Hippocampal formation (tissue), 2 donors: ENCODE measurements at places on chromosomes 7 and 10.
A peak's percentile ranks its signal among the peaks of the same experiment; 100 is the strongest.

- no peak for DNase-seq
These were observed 61.2 kb downstream of the AHR start for GRCh38 chr7:17359610-17360009.

DNA sequence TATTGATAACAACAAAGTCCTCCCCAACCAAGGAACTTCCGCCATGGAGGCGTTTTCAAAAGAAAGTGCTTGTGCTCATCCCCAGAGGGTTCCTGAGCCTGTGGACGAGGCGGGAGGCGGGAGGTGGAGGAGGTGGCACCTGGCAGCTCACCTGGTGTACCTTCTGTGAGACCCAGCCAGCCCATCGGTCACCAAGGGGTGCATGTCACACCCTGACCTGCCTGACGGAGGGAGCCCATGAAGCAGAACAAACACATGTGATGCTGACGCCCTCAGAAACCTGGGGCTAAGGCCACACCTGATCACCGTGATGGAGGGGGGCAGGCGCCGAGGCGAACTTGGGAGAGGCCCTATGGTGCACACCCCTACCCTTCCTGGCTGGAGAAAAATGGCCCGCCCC, 458.8 kb downstream of the DNAJB6 start:
- DNase-seq = no peak

GRCh38 chr10:99872367-99873162, 90.1 kb downstream of the ABCC2 start:
- DNase-seq = no peak

- no peak for DNase-seq
These were observed 125.5 kb downstream of the SORBS1 start for GRCh38 chr10:95435548-95436279.

DNA sequence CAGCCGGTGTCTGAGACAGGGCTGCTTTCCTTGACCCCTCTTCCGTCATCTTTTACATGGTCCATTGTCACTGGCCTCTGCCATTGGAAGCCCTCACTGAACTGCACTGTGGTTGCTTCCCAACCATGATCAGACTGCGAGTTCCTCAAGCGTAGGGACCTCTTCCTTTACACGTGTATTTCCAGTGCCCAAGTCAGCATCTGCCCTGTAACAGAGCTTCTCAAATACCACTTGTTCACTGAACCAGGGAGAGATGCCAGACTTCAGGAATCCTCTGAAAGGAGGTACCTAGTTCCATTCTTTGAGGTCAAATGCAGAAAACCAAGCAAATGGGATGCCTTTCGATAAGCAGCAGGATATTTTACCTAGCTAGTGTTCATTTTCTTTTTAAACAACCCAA, 145.1 kb downstream of the NRP1 start:
- DNase-seq = no peak

- no peak for DNase-seq
These were observed 32.4 kb downstream of the ACTA2 start for GRCh38 chr10:88920198-88920597.

- DNase-seq = no peak
These were observed 41.0 kb upstream of the OIT3 start for GRCh38 chr10:72852508-72852907.

GRCh38 chr10:21514818-21515351, 10.6 kb downstream of the SKIDA1 start:
- no peak for DNase-seq

DNA sequence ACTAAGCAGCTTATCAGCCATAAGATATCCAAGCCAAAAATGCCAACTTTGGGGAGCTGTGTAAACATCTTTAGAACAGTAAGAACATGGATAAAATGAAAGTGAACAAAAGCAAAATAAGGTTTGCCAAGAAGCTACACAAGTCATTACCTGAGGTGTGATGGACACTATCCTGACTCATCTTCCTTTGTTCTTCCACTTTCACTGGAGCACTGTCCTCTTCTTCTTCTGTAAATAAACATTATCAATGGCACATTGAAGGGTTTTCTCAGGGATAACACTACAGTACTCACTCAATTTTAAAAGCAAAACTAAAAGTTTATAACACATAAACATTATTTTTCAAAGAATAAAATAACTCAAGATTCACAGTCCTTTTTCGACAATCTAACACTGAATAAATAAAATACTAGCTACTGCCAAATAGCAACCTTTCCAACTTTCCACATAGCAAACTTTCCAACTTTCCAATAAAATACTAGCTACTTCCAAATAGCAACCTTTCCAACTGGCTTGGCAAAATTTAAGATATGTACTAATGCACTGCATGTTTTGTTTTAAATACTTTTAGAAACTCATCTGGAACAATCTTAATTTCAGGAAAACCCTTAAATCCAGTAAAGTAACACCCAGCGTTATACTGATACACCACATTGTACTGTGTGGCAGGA, 174.1 kb downstream of the SKAP2 start:
- DNase-seq = no peak

GRCh38 chr10:85446827-85447226, 919.8 kb downstream of the GRID1 start:
- DNase-seq = no peak

DNA sequence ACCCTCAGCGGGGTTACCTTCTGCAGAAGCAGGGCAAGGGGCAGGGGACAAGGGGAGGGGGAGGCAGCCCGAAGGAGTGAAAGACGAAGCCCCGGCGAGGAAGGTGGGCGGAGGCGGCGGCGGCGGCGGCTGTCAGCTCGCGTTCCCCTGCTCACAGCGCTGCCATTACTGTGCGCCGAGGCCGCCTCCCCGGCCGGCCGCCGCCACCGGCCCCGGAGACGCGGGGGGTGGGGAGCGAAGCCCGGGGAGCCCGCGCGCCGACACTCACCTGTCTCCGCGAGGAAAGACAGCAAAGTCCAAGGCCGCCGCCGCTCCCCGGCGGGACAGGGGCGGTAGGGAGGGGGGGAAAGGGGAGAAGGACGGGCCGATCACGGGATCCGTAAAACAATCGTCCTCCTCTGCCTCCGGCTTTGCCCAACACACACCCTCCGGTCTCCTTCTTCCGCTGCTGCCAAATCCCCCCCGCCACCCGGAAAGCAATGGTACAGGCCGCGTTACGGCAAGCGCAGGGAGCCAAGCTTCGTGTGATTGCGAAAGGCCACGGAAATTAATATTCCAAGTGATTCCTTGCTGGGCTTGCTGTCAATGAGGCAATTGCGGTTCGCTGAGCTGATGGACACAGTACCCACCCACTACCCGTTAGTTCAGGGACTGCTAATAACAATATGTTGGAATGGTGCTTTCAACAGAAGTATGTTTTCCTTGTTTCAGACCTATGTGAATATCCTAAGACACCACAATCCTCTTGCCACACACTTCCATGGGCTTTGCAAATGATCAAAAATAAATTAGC, at the start of gene CUL2:
TSS of gene CUL2 (minus strand) at position 180 of the 793 bp plus-strand sequence. CDS start 19,024 bp downstream, outside the sequence.
- DNase-seq = peak; percentile 91

GRCh38 chr10:103915796-103916195, 2.2 kb downstream of the STN1 start:
- DNase-seq = no peak

DNA sequence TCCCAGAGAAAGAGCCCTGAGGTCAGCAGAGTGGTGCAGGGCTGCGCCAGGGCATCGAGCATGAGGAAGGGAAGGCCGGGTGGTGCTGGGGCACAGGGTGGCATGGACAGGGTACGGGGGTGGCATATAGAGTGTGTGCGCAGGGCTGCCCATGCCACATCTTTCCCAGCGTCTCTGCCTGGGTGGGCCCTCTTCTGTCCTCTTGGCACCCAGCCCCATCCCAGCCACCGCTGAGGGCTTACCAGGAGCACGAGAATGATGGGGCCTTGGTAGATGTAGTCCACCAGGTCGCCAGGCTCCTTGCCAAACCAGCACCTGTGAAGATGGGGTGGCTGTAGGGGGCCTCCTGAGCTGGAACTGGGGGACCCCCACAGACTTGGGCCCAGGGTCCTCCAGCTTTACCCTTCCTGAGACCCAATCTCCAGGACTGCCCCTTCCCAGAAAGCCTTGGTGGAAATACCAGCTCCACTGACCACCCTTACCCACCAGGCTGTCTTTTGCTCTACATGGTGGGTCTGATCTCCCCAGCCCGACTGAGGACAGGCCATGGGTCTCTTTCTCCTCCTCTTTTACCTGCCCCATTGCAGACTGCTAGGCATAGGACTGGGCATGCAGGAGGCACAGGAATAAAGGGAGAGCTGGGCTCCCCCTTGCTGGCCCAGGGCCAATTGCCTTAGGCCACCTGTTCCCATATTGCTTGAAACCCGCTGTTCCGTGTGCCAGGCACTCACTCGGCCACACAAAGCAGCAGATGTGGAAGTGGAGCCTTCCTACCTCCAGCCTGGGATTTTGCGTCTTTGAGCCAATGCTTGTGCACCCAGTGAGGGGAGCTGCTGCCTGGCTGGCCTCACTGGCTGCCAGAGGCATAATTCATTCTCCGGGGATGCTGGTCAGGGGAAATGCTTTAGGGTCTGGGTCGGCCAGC, 21.7 kb downstream of the CRHR2 start:
- no peak for DNase-seq

DNA sequence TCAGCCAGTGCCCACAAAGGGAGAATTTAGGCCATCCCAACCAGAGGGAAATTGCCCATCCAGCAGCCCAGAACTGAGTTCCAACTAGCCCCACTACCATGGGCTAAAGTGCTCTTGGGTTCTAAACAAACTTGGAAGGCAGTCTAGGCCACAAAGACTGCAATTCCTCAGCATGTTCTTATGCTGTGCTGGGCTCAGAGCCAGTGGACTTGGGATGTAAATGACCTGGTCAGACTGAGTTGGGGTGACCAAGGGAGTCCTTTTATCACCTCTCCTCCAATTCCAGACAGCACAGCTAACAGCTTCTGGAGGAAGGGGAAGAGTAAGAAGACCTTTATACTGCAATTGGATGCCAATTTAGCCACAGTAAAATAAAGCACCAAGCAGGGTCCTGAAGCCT, 607.2 kb upstream of the KCND2 start:
- no peak for DNase-seq

GRCh38 chr10:17519457-17519856, 65.1 kb upstream of the ST8SIA6 start:
- DNase-seq = no peak

- DNase-seq = no peak
These were observed 79.7 kb upstream of the LYZL2 start for GRCh38 chr10:30709229-30709628.

DNA sequence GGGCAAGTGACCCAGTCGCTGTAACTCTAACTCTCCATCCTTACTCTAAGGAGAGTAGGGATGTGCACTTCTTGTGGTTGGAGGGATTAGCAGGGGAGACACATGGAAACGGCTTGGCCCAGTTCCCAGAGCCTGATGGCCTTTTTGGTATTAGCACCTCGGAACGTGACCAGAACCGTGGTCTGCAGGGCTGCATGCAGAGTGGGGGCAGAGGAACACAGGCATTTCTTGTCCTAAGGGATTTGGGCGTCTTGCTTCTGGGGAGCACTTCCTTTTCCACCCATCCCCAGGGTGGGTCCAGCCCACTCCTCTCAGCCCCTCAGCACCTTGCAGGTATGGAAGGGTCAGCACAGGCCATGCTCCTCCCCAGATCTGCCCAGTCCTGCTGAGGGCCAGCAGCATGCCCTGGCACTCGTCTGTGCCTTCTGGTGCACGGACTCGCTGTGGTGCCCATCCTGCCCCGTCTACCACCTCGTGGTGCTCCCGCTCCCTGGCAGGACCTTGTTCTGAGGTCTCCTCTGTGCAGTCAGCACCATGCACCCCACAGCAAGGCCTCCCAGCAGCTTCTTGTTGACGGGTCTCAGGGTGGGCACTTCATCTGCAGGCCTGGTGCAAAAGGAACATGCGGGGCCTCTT, 109.6 kb downstream of the ACTR3B start:
- no peak for DNase-seq

DNA sequence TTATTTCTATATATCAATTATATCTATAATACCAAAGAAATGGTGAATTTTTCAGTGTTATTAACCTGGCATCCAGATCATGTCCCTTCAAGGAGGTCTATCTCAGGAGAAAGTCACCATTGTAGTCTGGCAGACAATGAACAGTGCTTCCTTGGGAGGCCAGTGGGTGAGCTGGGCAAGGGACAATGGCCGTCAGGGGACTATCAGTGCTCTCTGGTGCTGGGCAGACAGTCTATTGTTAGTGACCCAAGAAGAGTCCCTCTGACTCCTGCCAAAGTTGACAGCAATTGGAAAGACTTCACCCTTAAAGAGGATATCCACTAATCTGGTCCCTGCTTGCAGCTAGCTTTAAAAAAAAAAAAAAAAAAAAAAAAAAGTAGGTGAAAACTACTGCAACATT, 7.1 kb downstream of the JAZF1 start:
- DNase-seq = no peak

GRCh38 chr7:16833373-16833772, 28.6 kb upstream of the AGR2 start:
- DNase-seq = no peak

DNA sequence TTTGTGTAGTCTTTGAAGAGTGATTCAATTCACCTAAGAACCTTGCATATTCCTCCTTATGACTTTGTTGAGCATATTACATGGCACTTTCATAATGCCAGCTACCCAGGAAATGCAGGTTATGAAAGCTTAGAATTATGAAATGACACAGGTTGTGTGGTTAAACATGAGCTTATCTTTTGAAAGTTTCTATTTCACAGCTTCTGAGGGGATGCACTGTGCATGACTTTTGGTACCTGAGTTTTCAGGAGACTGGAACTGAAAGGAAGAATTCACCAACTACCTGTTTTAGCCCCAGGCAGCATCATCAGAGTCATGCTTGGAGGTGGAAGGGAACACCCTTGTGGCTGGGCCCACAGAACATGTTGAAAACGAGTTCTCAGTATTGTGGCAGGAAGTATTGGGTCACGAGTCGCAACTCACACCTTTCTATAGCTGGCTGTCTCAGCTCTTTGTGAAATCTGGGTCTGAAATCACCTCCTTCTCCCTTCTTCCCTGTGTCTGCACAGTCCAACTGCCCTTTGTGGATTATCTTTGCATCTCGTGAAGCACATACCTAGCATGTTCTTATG, 228.2 kb downstream of the PTEN start:
- DNase-seq = no peak

GRCh38 chr7:25862261-25863004, 289.6 kb upstream of the NFE2L3 start:
- DNase-seq = peak; percentile 18

DNA sequence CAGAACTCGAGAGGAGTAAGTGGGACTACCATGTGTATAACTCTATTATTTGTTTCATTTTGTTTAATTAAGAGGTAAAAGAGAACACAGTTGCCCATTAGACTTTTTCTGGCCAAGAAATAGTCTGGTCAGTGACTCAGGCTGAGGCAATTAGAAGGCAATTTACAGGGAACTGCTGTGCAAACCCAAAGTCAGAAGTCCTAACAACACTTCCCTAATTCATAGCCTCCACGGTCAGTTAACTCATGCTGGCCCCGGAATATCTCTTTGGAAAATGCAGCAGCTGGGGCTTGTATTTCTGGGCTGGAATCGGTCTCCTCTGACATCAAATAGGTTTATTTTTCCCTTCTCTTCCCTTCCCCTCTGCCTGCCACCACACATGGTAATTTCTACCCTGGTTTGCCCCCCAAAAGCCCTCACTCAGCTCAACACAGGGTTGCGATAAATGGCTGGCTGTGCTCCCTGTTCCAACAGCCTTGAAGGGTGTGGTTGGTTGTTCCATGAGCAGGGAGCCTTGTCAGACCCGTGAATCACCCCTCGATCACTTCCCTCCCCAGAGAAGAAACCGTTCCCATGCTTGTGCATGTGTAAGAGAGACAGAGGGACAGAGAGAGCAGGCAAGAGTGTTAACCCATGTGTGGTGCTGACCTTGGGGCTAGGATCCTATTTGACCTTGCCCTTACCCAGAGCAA, 5.3 kb downstream of the SH3PXD2A start:
- no peak for DNase-seq
